Bone marrow (tissue), 2 donors: ENCODE measurements at places on chromosomes 3 and 15.

DNA sequence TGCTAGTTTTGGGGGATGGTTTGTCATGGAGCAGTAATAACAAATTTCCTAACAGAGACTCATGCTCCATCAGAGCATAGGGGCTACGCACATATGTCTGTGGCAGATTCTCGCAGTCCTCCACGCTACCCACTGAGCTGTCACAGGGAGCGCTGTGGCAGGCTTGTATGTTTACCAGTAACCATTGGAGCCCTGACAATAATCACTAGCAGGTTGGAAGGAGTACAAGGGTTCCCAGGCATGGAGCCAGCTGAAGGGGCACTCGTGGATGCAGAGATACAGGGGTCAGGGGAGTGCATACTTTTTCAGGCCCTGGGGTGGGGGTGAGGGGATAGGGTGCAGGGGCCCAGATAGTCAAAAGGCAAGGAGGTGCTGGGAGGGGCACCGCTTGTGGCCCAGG lies 7.9 kb upstream of the GP9 start:
- DNase-seq: no peak

GRCh38 chr15:84810073-84810840 lies 6.9 kb upstream of the ALPK3 start:
- no peak for DNase-seq

DNA sequence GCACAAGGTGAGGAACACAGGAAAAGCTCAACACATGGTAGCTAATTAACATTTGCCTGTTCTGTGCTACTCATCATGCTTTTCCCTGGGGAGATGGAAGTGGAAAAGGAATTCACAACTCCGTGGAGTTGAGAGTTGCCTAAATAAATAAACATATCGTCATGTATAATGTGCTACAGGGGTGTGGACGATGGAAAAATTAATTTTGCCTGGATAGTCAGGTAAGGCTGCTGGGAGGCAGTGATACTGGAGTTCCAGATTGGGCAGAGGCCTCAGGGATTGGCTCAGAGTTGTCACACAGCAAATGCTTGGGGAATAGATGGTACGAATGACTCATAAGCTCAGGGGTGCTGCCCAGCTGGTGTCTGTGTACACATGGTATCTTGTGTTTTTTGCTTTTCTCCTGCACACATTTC lies 3.1 kb upstream of the ABHD6 start:
- DNase-seq: no peak

DNA sequence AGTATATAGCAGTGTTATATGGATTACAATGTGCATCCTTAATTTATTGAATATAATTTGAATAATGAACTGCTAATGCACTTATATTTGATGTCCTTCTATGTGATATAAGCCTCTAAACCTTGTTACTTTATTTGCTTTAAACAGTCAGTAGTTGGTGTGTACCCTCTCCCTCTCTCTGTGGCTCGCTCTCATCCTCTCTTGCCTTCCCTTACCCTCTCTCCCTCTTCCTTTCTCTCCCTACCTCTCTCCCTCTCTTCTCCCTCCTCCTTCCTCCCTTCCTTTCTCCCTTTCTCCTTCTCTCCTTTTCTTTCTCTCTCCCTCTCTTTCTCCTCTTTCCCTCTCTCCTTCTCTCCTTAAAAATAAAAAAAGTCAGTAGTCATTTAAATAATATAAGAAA lies 28.9 kb downstream of the MGA start:
- DNase-seq: no peak

GRCh38 chr3:166455744-166456143 lies 618.5 kb upstream of the BCHE start:
- DNase-seq: no peak

- DNase-seq: no peak
Measured at GRCh38 chr15:93144463-93145236, 55.6 kb upstream of the RGMA start.

- no peak for DNase-seq
Measured at GRCh38 chr15:65292938-65293518, 2.8 kb upstream of the RNU5A-1 start.

DNA sequence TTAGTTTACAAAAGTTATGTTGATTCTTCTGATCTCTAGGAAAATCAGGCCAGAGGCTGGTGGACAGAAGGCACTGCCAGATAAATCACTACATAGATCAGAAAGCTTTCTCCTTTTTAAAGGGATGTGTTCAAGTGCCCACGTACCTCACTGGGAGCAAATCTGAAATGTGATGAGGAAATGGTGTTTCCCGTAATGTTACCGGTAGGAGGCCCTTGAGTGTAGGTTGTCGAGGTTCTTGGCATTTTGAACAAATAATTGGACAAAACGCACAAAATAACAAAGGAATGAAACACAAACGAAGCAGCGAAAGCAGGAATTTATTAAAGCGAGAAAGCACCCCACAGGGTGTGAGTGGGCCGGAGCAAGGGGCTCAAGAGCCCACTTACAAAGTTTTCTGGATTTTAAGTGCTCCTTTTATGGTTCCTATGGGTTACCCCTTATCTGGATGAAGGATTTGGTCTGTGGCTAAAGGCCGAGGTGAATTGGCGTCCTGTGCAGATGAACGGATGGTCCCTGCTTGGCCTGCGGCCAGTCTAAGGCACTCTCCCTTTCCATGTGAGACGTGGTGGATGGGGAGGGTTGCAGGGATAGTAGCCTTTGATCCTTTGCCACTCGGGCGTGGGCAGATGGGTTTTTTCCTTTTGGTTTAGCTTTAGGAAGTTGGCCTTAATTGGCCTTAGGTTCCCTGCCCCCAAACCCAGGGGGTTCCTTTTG lies 1.0 kb downstream of the SNX1 start:
- DNase-seq: no peak

DNA sequence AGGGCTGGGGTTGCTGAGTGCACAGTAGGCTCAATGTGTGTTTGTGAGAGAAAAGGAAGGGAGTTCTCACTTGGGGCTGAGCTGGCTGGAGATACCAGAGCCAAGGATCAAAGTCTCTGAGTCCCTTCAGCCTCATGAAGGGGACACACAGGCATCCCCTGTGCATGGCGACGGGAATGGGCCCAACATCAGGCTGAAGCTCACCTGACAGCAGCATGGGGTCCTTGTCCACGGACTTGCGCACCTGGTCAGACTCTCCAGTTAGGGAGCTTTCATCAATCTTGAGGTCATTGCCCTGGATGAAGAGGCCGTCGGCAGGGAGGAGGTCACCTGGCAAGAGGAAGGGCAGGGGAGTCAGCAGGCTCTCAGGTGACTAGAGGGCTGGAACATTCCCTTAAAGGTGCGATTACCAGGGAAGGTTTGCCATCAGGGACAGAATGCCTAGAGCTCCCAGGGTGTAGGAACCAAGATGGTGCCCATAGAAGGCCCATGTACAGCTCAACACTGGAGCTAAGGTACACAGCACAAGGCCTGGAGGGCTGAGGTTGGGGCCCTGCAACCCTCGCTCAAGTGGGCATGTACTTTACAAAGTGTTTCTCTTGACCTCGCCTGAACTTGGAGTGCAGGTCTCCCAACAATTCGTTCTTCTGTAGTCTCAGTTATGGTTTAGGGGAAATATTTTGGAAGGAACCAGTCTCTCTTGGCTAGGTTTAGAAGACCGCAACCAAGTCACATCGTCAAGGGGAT lies 80.0 kb upstream of the SEC13 start:
- no peak for DNase-seq

DNA sequence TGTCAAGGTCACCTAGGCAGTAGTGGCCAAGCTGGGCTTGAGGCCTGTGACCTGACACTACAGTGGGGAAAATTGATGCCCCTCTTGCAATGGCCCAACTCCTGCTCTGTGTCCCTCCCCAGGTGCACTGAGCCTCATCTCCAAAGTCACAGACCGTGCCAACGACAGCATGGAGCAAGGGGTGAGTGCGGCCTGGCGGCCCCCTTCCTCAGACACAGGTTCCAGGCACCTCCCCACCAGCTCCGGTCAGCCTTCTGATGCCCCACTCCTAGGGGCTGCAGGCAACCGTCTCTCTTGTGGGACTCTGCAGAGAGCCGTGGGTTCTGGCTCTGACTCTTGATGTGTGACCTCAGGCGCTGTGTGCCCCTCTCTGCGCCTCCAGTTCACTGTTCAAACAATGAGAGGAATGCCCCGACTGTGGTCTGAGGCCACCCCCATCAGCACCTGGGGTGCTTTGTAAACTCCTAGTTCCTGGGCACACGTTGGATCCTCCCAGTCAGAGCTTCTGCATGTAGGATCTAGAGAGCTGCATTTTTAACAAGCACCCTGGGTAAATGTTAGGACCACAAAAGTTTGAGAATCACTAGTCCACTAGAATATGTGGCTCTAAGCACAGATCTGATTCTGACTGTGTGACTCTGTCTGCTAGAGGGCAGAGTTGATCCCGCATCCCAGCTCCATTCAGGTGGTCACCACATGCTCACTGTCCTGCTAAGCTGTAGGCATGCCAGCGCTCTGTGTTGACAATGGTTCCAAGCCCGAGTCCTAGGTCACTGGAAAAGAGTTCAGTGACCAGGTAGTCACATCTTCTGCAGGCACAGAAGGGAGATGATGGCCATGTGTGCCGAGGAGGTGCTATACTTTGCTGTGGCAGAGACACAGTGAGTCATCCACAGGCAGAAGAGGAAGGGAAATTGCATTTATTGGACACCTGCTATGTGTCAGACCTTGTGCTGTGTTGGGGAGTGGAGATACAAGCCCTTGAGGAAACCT lies 46.2 kb upstream of the NR2C2 start:
- DNase-seq: no peak

- DNase-seq: no peak
Measured at GRCh38 chr3:159252274-159252673, 450.4 kb downstream of the MFSD1 start.

- DNase-seq: no peak
Measured at GRCh38 chr3:46893146-46893748, 15.7 kb downstream of the PTH1R start.

- no peak for DNase-seq
Measured at GRCh38 chr3:16477056-16477455, 36.4 kb downstream of the RFTN1 start.

DNA sequence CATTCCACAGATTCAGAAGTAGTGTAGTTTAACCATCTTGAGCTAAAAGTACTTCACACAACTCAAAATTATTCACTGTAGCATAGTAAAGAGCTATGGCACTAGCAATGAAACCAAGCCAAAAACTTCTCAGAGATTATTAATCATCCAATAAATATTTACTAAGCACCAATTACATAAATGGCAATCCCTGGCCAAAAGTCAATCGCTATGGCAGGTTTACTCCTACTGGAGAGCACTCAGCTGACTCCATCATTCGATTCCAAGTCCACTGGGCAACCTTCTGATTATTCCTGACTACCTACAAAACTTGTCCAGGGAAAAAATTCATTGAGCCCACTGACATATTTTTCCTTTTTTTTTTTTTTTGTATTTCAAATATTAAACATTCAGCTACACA lies 23.9 kb downstream of the ATP13A3 start:
- DNase-seq: no peak

DNA sequence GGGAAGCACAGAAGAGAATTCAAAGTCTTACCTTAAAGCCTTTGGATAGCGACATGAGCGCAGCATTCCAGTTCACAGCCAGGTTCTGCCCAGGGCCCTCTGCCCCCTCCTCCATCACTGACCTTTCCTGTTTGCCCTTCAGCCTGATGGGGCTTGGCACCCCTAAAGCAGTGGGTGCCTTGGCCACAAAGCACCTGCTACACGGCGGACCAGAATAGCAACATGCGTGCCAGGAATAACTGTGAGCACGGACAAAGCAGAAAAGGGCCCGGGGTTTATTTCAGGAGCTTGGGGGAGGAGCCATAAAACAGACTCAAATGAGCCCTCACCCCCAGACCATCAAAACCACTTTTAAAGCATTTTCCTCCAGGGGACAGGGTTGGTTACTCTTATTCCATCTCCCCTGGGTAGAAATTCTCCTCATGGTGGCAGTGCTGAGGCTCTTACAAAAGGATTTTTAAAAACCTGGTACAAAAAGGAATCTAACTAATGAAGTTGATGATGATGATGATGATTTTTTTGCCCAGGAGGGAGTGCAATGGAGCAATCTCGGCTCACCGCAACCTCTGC lies 135.4 kb downstream of the KLF13 start:
- no peak for DNase-seq

- DNase-seq: no peak
Measured at GRCh38 chr15:100898661-100899462, 19.2 kb downstream of the ALDH1A3 start.

GRCh38 chr3:188077160-188077799 lies 76.7 kb upstream of the LPP start:
- no peak for DNase-seq

- DNase-seq: no peak
Measured at GRCh38 chr3:163768048-163768447, 1310.2 kb downstream of the SI start.

GRCh38 chr15:52481915-52482314 lies 46.8 kb downstream of the MYO5A start:
- peak; percentile 84 for DNase-seq

DNA sequence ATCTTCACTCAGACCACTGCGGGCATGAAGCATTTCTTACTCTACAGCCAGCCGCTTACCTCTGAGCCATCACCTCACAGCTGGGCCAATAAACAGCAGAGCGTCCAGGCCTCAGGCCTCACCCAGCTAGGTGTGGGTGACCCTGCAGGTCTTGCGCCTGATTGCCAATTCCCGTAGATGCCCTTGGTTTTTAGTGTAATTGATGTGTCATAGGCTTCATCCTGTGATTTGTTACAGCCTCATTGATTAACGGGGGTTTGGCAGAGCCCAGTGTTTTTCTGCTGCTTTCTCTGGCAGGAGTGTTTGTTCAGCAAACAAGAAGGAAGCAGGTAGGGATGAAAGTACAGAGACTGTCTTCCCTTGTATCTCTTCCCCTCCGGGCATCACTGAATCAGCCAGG lies 49.6 kb upstream of the BNIP2 start:
- no peak for DNase-seq

DNA sequence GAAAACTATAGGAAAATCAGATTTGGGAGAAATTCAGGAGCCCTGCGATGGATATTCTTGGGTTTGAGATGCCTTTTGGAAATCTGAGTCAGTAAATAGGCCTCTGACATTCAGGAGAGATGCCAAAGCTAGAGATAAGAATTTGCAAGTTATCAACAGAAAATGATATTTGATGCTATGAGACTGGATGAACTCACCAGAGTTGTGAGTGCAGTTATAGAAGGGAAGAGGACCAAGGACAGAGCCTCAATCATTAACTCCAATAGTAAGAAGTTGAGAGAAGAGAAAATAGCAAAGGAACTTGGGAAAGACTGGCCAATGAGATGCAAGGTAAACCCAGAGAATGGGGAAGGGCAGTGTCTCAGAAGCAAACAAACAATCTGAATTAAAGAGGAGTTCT lies 7.9 kb upstream of the ANO10 start:
- DNase-seq: no peak

DNA sequence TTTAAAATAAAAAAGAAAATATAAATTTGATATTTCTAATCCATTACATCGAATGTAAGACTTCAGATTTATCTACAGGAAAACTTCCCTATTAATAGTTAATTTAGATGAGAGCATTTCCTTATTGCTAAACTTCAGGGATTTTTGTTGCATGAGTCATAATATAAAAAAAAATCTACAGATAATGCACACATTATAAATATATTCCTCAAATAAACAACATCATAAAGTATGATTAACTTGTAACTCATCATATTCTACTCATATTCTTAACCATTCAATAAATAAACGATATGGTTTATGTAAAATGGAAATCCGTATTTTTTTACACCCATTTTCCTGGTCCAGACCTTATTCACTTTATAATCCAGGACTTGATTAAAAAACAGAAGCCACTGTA lies 477.0 kb downstream of the EPHA3 start:
- DNase-seq: no peak
